Activated T-helper 1 cell treated with anti-CD3 and anti-CD28 coated beads, Interleukin-12 subunit alpha, Interleukin-12 subunit beta, Interleukin-2, Interleukin-4 antibody, amounts not matched to agents 30 ng/mL and 10 ng/mL and 1 ng/mL, durations not matched to agents 14 hours and 24 hours and 36 hours (primary cell): ENCODE measurements at places on chromosomes 2 and 18.
A peak's percentile ranks its signal among the peaks of the same experiment; 100 is the strongest.

GRCh38 chr2:68974251-68974650 is at the start of gene GKN1:
Gene GKN1 (plus strand): TSS chr2:68974636. CDS start chr2:68974678, 42 bp downstream.
- no peak for DNase-seq

DNA sequence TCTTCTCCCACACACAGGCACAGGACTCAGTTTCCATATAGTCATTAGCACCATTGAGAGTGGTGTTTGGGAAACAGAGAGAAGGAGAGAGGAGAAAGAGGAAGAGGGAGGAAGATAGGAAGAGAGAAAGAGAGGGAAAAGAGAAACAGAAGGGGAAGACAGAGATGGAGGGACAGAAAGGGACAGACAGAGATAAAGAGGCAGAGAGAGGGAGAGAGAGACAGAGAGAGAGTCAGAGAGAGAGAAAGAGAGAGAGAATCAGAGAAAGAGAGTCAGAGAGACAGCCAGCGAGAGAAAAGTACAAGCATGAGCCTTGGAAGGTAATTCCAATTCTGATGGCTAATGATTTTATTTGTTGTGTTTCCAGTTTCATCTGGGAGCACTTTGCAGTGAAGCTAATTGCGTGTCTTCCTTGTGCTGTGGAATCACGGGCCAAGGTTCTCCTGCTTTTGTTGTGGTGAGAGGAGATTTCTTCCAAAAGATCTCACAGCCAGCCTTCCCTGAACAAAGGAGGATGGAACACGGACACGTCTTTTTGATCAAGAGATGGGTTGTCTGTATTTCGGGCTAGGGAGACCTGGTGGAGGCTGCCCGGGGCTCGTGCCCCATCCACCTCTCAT is 153.6 kb upstream of the TWIST2 start:
- DNase-seq, result no peak

DNA sequence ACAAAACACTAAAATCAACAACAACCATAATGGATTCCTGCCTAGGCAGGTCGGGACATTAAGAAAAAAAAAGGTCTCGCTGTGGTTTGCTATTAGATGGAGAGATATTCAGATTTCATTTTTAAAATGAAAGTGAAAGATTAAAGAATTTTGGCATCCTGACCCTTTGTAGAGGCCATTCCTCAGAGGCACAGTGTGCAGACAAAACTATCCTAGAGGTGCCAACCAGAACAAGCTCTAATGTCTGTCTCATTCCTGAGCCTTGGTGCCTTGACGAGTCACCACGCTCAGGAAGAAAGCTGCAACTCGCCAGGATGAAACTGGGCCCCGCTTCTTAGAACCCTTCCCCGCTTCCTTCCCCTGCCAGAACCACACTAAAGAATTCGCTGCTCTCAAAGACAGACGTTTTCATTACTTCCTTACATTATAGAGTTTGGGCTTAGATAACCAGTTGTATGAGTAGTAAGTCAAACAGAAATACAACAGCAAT is 156.0 kb downstream of the TGIF1 start:
- DNase-seq, result peak; percentile 22

GRCh38 chr2:23518481-23519333 is 133.7 kb downstream of the KLHL29 start:
- DNase-seq, result no peak

GRCh38 chr2:46555011-46555410 is 75.6 kb downstream of the TMEM247 start:
- no peak for DNase-seq

DNA sequence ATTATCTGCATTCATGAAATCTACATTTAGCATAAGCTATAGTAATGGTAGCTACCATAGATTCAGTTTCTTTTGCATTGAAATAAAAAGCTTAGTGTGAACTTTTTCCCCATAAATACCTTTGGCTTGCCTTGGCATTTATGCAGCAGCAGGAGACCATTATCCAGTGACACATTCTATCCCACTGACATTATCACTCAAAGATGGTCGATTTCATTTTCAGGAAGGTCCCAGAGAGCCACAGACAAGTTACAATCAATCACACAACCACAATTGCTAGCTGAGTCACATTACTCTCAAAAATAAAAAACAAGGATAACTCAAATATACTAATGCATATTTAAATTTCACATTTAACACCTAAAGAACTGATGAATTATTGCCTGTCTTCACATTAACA is 512.7 kb upstream of the CDH2 start:
- DNase-seq, result no peak

DNA sequence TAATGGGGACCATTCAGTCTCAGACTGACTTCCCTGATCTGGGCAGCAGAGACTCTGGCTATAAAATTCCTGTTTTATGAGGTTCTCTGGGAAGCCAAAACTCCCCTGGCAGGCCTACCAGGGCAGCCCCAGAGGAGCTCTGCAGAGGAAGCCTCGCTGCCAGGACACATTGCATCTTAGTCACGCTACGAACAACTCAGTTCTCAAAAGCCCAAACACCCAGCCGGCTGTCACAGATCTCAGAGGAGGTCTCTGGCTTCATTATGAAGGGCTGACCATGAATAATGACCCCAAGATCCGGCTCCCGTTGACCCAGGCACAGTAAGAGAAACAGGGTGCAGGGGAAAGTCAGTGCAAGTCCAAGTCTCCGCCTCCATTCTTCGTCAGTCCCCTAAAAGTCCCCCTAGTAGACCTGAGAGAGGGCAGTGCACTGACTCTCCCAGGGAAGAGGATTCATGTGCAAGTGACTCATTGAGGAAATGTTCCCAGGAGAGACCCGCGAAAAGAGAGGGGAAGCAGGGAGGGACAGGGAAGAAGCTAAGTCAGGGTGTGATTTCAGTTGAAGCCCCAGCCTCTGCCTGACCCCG is 212.3 kb downstream of the CYP26B1 start:
- no peak for DNase-seq

DNA sequence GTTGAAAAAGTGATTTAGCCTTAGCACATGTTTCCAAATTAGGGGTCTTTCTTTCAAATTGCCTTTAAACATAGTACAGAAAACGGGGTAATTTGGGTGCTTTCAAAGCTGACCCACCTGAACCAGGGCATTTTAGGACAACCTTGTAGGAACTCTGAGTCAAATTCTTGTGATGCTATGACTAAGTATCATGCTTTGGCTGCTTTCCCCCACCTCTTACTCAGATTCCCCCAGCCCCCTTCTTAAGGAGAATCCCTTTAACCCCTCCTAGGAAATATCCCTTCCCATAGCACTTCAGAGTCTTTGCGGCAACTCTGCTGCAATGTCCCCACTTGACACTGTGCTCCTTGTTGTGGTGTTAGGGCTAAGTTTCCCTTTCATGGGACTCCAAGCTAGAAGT is 18.6 kb upstream of the KLF7 start:
- DNase-seq, result no peak

- no peak for DNase-seq
Measured at GRCh38 chr18:26304511-26304910, 78.3 kb downstream of the TAF4B start.

- no peak for DNase-seq
Measured at GRCh38 chr2:62577994-62578781, 72.2 kb upstream of the TMEM17 start.

DNA sequence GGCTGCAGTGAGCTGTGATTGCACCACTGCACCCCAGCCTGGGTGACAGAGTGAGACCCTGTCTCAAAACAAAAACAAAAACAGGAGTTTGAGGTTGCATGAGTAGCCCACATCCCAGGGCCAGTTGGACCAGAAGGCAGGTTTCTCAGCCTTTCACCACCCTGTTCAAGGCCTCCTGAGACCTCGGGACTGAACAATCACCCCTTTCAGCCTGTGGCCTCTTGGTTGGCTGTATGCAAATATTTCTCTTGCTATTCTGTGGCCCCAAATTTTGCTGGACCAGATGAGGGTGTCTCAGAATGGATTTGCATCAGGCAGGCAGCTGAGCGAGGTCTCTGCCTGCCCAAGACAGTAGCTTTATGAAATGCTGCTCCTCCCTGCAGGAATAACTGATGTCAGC is 56.9 kb downstream of the DPYSL5 start:
- no peak for DNase-seq

- no peak for DNase-seq
Measured at GRCh38 chr2:232276733-232277313, 101.7 kb upstream of the ALPP start.

GRCh38 chr2:186695081-186695756 is 1.4 kb downstream of the FAM171B start:
- DNase-seq, result no peak

DNA sequence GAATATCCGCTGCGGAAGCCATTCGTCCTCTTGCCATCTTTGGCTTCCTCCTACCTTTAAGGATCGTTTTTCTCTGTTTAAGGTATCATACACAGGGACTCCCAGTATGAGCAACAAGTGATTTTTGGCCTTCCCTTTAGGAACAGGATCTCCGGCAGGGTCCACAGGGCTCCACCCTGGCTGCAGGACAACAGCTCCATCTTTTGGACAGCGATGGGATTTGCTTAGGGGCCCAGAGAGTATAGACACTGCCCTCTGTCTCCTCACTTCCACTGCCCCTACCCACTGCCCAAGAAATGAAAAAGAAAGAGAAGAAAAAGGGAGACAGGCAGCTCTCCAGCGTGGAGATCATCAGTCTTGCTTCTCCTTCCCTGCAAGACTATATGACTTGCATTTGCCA is 224.5 kb downstream of the UXS1 start:
- DNase-seq, result no peak

DNA sequence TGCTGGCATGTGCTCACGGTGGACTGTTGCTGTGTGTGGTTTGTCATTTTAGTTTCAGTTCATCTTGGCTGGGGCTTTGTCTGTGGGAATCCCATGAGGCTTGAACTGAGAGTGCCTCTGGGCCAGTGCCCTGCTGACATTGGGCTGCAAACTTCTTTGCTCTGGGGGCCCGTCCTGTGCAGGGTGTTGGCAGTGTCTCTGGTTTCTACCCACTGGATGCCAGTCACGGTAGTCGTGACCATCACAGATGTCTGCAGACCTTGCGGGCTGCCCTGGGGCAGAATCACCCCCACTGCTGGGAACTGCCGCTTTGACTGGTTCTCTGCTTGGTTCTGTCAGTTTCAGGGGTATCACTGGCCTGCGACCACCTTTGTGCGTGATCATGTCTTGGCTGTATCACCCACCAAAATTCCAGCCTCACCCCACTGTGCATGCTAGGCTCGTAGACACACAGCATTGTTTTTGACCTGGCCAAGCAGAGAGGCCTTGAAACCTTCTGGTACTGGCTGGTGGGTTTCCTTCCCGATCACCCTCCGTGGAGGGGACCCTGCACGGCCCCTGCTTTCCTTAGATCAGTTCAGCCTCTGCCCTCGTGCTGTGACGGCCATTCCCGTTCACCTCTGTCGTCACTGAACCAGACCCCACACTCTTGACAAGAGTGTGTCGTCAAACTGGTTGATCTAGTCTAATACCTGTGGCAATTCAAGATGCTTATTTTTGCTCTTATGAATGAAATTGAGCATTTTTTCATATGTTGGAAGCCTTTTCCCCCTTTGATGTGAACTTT is 57.6 kb downstream of the KCNG2 start:
- no peak for DNase-seq

- DNase-seq, result no peak
Measured at GRCh38 chr2:172096626-172097547, 5.8 kb downstream of the DLX2 start.

- no peak for DNase-seq
Measured at GRCh38 chr2:8000870-8001269, 681.0 kb upstream of the ID2 start.

GRCh38 chr2:6054161-6054671 is 362.0 kb downstream of the SOX11 start:
- no peak for DNase-seq

GRCh38 chr18:55106466-55106865 is 147.2 kb upstream of the CCDC68 start:
- no peak for DNase-seq

DNA sequence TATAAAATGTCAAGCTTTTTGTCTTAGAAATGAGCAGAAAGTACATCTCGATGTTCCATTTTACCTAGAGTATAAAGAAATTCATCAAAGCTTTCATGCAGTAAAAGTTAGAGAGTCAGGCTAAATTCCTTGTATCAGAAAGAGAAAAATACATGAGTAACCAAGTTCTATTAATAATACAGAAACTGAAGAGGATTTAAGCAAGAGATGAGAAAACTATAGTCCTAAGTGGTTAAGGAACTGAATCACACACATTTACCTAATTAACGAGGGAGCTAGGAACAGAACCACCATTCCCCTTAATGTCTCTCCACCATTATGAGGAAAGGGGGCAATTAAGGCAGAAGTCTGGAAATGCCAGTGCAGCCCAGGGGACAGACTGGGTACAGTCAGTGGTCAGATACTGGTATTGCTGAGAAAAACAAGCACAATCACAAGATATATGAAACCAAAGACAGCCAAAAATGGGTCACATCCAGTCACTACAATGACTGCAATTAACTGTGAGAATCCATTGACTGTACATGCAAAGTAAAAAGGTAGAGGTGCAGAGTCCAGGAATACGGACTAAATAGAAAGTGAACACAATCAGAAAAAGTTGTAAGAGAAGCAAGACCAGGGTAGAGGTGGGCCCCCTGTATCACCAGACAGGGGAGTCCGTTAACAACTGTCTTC is 23.9 kb downstream of the MAP4K3 start:
- no peak for DNase-seq

DNA sequence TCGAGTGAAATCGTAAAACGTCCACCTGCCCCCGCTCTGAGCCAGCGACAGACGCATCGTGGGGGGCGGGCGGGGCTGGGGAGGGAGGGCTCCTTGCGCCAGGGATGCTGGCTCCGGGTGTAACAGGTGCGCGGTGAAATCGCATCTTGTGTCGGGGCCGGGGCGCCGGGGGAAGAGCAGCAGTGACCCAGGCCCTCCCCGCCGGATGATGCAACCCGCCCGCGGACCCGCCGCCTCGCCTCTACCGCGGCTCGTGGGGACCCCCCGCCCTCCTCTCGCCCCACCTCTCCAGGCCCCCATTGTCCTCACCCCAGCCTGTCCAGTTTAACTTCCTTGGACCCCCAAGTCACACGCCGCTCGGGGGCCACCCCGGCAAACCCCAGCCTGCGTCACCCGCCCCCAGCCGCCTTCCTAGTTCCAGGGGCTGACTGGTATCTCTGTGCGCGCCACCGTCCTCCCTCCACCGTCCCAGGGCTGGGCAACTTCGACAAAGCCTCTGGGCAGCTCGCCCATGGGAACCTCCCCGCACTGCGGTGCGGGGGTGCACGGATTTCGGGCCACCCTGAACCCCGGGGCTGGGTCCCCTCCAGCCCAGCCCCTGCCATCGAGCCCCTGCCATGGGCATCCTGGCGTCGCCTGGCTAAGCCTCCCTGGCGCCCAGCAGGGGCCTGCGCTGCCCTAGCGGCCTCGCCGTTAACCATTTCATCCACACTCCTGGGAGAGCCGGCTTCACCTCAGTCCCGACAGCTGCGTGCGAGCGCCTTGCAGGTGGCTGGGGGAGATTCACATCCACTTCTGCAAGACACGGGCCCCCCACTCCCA is 799 bp upstream of the KIF1A start:
- no peak for DNase-seq
